ENCODE measurements at places on chromosomes 6 and 20. TPM values are rescaled to one million over a fixed set of nuclear protein-coding genes. Genes with fewer than 3 reads are reported as not detected.

GRCh38 chr6:30520522-30520921 is 31.2 kb downstream of the HLA-E start:
- no peak for DNase-seq

DNA sequence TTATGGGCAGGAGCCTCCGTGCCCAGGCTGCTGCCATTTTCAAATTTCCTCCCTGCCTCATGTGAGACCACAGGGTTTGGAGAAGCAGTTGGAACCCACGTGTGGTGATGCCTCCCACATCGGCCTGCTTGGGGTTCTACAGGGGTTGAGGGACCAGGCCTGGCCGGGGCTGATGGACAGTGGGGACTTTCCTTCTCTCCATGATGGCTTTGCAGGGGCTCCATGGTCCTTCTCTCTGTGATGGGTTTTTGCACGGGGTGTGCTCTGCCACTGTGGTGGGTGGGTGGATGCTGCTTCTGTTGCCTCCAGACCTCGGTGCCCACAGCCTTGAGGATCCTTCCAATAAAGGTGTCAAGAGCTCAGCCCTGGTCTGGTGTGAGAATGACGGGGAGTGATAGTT is 54.4 kb downstream of the ADNP start:
- peak; percentile 88 for DNase-seq

The SLC29A1 gene
- total RNA-seq, result 205 TPM

DNA sequence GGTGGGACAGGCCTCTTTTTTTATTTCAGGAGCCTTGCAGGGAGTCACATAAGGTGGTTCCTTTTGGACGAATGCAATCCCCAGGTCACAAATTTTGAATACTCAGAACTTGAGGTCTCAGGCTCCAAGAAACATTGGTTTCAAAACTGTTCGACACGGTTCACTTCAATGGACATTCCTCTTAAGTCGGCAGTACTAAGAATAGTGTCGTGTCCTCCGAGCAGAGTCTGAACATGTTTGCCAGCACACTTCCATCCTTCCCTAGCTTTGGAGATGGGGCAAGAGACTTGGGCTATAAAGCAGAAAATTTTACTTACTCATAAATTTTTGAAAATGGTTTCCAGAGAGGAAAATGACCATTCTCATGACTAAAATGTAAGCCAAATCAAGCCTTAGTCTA is 265.4 kb downstream of the THBS2 start:
- DNase-seq, result no peak

GRCh38 chr6:15255909-15256395 is 10.1 kb downstream of the JARID2 start:
- DNase-seq, result no peak

The CTNNBL1 gene
- 51.8 TPM for total RNA-seq

- DNase-seq, result no peak
Measured at GRCh38 chr6:152160346-152160745, 352.9 kb downstream of the ESR1 start.

- DNase-seq, result no peak
Measured at GRCh38 chr6:159464816-159465215, 228.2 kb downstream of the SOD2 start.

- no peak for DNase-seq
Measured at GRCh38 chr6:12032783-12033573, 20.9 kb downstream of the HIVEP1 start.

The BPIFB3 gene
- total RNA-seq, result not detected

The NNAT gene
- total RNA-seq, result 27.3 TPM

GRCh38 chr6:34172961-34173775 is 27.3 kb upstream of the GRM4 start:
- DNase-seq, result peak; percentile 85

The HLA-DOB gene
- not detected for total RNA-seq

- no peak for DNase-seq
Measured at GRCh38 chr6:156776470-156776839, 723 bp upstream of the ARID1B start.

DNA sequence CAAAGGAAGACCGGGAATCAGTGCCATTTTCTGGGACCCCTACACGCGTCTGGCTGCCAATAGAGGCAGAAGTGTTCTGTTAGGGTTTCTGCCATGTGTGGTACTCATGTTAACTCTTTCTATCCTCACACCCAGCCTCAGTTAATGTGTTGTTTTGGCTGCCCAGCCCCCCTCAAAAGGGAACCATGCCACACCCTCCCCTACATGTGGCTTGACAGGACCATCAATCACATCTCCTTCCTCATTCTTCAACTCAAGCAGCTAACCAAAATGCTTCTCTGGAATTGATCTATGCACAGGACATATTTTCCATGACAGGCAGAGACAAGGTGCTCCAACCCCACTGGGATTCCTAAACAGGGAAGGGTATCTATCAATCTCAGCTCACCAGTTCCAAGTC is 22.0 kb downstream of the AHCY start:
- DNase-seq, result no peak

The GSTA2 gene
- total RNA-seq, result not detected

DNA sequence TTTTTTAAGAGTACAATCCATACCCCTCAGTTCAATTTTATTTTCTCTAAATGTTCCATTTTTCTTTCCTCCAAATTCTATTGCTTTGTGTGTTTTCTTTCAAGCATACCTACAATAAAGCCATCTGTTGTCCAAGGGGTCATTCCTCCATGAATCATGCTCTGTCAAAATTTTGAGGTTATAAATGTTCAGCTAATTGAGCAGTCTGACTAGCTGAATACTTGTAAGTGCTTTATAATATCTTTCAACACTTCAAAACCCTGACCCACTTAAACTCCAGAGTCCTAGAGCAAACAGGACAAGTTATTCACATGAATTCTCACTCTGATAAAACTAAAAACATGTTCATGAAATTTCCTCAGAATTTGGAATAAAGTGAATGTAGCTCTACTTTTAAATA is 33.4 kb upstream of the EYA4 start:
- DNase-seq, result no peak

DNA sequence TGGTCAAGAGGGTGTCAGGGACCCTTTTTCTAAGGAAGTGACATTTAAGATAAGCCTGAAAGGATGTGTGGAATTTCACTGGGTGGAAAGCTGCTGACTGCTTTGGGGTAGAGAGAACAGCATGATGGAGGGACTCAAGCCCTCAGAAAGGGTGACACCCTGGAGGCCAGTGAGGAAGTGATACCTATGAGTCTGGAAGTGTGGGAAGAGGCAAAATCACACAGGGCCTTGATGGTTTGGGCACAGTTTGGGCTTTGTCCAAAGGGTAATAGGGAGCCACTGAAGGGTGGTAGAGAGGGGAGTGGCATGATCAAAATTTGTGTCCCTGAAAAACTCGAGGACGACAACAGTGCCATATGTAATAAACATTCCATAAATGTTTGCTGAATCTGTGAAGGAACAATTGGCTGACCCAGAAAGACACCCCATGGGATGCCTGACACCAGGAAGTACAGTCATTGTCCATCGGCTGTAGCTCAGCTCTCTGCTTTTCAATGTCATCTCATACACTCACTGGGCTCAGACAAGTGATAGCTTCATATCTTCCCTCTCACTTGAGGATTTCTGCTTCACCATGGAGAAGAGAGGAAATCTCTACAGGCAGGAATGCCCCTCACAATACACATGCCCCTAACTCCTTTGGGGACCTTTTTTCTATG is 21.3 kb downstream of the CASS4 start:
- DNase-seq, result no peak

DNA sequence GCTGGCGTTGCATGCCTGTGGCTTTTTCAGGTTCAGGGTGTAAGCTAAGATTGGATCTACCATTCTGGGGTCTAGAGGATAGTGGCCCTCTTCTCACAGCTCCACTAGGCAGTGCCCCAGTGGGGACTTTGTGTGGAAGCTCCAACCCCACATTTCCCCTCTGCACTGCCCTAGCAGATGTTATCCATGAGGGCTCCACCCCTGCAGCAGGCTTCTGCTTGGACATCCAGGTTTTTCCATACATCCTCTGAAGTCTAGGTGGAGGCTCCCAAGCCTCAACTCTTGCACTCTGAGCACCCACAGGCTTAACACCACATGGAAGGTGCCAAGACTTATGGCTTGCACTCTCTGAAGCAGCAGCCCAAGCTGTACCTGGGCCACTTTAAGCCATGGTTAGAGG is 76.6 kb upstream of the PRND start:
- no peak for DNase-seq

The PGC gene
- total RNA-seq, result not detected

GRCh38 chr6:73299151-73299971 is 36.4 kb upstream of the KHDC1 start:
- DNase-seq, result no peak

The STMND1 gene
- not detected for total RNA-seq

- DNase-seq, result no peak
Measured at GRCh38 chr6:106829451-106829850, 145.1 kb downstream of the CD24 start.

DNA sequence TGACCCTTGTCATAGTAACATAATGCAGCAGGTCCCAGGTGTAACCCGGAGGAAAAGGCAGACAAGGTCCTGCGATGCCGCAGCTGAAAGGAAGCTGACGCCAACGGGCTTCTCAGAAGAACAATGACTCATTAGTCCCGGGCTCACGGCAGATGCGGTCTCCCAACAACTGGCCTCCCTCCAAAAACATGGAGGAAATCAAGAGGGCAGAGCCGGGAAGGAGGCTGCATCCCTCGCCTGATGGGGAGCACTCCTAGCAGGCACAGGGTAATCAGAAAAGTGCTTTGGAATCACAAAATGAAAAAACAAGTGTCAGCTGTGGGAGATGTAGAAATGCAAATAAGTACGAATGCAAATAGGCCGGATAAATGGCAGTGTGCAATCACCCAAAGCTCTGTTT is 165.2 kb upstream of the AGPAT4 start:
- DNase-seq, result no peak

The DEFB132 gene
- 1.5 TPM for total RNA-seq

DNA sequence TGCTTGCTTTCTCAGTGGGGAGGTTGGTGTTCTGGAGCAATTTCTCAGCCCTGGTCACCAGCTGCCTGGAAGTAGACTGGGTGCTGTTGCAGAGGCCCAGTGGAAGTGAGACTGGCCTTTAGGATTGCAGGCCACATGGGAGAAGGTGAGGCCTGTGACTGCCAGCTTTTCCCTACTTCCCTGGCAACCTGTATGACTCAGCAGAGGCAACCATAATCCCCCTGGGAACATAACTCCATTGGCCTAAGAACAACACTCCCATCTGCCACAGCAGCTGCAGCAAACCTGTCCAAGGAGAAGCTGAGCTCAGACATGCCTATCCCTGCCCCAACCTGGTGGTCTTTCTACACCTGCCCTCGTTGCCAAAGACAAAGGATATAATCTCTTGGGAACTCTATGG is 473.5 kb upstream of the SPTLC3 start:
- no peak for DNase-seq

The ASIP gene
- total RNA-seq, result not detected

The TBC1D20 gene
- total RNA-seq, result 47.0 TPM

The HAO1 gene
- total RNA-seq, result not detected

The DEFB124 gene
- 1.7 TPM for total RNA-seq

The TMEM200A gene
- 4.3 TPM for total RNA-seq

- DNase-seq, result no peak
Measured at GRCh38 chr20:32344835-32345506, 13.2 kb upstream of the ASXL1 start.

- peak; percentile 89 for DNase-seq
Measured at GRCh38 chr6:2876210-2877056, 26.7 kb downstream of the SERPINB9 start.

The ZBTB46 gene
- total RNA-seq, result 34.7 TPM

DNA sequence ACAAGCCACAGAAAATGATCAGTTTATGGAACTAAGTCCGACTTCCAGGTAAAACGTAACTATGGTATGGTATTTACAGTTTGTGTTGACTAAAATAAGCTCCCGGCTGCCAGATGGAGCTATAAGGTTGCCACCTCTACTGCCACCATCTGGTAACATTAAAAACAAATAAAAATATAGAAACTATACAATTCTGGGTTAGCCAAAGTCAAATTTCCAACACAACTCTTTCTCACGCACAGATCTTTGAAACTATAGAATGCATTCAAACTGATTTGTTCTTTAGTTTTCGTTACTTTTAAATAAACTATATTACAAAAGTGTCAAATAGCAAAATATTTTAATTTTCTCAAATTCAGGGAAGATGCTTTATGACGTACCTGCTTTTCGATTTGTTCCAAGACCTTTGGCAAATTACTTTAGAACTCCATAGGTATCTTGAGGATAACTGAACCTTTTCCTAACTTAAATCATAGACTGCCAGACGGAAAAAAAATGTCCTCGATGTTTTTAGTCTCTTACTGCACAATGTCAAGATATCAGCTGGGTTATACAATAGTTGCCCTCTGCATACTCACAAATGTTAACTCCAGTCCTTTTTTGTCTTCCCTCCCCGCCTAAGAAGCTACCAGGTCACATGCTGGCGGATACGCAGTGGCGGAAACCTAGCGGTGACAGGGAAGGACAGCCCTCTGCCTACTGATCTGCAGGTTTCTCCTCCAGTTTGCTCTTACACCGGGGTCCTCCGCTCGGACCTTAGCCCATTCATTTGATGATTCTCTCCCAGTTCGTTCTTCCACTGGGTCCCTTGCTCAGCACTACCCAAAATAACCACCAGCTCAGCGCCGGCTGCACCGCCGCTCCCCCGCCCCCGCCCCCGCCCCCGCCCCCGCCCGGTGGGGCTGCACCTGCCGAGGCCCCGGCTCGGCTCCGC is 888 bp downstream of the SLC17A5 start:
- DNase-seq, result no peak
